ENCODE measurements at places on chromosomes 12 and 14.

DNA sequence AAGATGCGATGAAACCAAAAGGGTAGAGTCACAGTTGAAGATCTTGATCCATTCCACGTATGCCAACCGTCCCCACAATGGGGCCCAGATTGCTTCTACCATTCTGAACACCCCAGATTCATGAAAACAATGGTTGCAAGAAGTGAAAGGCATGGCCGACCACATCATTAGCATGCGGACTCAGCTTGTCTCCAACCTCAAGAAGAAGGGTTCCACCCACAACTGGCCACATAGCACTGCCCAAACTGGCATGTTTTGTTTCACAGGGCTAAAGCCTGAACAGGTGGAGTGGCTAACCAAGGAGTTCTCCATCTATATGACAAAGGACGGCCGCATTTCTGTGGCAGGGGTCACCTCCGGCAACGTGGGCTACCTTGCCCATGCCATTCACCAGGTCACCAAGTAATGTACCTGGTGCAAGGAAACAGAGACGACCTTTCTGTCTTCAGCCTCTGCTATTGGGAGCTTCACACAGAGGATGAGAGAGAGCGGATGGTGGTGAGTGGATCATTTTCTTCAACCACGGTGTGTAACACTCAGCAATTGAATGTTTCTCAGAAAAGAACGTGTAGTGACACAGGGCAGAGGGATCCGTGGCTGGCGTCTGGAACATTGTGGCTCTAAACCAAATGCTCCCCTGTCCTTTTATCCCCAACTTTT is 26.8 kb upstream of the CLEC2D start:
- H3K4me3 ChIP-seq: no peak overlapping the region
- H3K27ac ChIP-seq: no peak overlapping the region
- no peaks in the 10 kb centered on the region for H3K27me3 ChIP-seq
- peaks cover 7% of the 10 kb centered on the region for H3K4me1 ChIP-seq

DNA sequence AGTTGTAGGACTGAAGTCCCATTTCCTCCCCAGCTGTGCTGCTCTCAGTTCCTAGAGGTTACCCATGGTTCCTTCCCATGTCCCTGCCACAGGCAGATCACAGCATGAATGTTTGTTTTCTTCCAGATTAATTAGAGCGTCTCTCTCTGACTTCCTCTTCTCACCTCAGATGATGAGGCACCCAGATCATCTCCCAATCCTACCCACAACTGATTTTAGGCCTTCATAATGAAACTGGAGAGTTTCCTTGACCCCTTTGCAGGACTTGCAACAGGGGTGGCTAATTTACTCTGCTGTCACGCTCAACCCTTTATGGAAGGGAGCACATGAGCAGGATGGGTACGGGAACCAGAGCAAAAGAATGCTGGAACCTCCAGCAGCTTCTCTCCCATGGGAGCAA is 32.1 kb upstream of the TXNRD1 start:
- peaks cover 9% of the 10 kb centered on the region for H3K4me1 ChIP-seq
- no peaks in the 10 kb centered on the region for H3K27me3 ChIP-seq
- H3K4me3 ChIP-seq: no peak overlapping the region
- DNase-seq: no peak
- no peak overlapping the region for H3K27ac ChIP-seq

GRCh38 chr12:92502417-92503028 is 200.3 kb upstream of the PLEKHG7 start:
- H3K36me3 ChIP-seq: no peaks in the 10 kb centered on the region
- H3K27me3 ChIP-seq: no peaks in the 10 kb centered on the region
- peaks cover 34% of the 10 kb centered on the region for H3K4me1 ChIP-seq
- H3K27ac ChIP-seq: peak overlapping the region; percentile 5
- no peak overlapping the region for H3K4me3 ChIP-seq

DNA sequence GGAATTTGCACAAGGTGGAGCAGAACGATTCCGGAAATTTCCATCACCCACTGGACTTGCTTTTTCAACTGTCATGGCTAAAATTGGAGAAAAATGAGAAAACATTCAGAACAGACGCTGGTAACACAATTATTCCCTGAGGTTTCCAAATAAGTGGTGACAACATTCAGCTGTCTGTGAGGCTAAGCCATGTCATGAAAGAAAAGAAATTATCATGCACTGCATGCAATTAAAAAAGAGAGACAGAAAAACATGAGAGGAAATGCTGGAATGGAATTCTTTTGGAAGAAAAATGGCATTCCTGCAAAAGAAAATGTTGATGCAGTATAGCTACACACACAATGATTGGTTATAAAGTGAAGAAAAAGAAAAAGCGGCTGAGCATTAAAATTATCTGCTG is 87.3 kb downstream of the C2CD5 start:
- H3K36me3 ChIP-seq: peaks cover 19% of the 10 kb centered on the region
- no peaks in the 10 kb centered on the region for H3K4me1 ChIP-seq
- DNase-seq: no peak
- H3K4me3 ChIP-seq: no peak overlapping the region

DNA sequence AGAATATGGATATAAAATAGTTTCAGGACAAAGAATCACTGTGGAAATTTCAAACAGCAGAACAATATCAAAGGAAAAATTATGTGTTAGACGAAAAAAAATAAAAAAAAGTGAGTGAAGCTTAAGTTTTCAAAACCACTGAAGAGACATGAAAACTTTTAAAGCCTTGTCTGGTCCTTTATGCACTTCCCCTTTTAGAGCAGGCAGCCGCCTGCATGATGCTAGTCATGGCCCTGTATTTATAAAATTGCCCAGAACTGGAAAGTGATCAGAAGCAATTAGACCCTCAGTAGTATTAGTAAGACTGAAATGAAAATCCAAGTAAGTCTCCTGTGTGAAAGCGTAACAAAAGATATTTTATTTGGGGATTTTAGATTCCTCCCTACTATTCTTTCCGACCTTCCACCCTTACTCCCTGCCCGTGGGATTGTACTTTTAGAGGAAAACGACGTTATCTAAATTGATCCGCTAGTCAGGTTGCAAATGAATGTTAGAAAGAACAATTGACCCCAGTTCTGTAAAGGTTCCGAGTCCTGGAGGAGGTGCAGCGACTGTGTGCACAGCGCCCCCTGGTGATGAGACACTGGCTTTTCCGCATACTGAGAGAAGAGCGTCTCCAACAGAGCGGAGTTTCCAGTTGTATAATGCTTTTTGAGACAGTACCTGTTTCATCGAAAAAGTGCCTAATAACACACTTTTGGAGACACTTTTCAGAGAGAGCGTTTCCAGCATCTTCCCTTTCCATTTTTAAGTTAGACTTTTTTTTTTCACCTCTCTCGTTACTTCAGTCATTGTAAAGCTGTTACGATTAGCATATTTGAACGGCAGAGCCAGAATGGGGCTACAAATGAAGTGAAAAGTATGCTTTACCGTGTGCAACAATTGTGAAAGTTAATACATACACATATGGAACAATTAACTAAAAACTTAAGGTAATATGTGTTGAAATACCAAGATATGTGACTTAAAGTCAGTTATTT is 12.4 kb downstream of the MGST1 start:
- peaks cover 18% of the 10 kb centered on the region for H3K36me3 ChIP-seq
- no peak overlapping the region for H3K4me3 ChIP-seq
- H3K27me3 ChIP-seq: no peaks in the 10 kb centered on the region
- DNase-seq: no peak
- no peaks in the 10 kb centered on the region for H3K4me1 ChIP-seq

- H3K4me3 ChIP-seq: peak overlapping the region; percentile 85
- no peak for DNase-seq
- no peaks in the 10 kb centered on the region for H3K27me3 ChIP-seq
- peak overlapping the region; percentile 92 for H3K27ac ChIP-seq
- H3K36me3 ChIP-seq: no peaks in the 10 kb centered on the region
Measured at GRCh38 chr12:120529641-120530417, 871 bp upstream of the COQ5 start.

- H3K36me3 ChIP-seq: no peaks in the 10 kb centered on the region
- no peak overlapping the region for H3K4me3 ChIP-seq
- no peak for DNase-seq
- no peaks in the 10 kb centered on the region for H3K4me1 ChIP-seq
- no peaks in the 10 kb centered on the region for H3K27me3 ChIP-seq
- H3K27ac ChIP-seq: no peak overlapping the region
Measured at GRCh38 chr12:91695964-91696363, 449.7 kb downstream of the BTG1 start.

DNA sequence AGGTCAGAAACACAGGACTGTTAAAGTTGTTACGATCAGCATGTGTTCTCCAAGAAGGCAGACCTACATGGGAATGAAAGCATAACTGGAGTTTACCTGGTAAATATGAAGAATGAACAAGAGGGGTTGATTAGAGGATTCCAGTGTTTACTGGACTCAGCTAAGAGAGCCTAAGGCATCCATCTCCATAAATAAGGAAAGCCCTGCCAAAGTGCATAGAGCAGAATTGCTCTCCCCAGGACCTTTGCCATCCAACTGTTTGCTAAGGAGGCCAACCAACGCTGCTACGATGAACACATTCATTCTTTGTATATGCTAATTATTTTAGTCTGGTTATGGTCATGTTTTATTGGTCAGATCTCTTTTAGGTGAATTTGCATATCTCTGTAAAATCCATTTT is 17.1 kb upstream of the PAWR start:
- DNase-seq: no peak
- H3K4me1 ChIP-seq: no peaks in the 10 kb centered on the region
- no peaks in the 10 kb centered on the region for H3K36me3 ChIP-seq
- H3K4me3 ChIP-seq: no peak overlapping the region

GRCh38 chr12:93894391-93895088 is 217.4 kb downstream of the CRADD start:
- peak; percentile 79 for DNase-seq
- H3K27ac ChIP-seq: no peak overlapping the region
- H3K4me3 ChIP-seq: no peak overlapping the region
- no peaks in the 10 kb centered on the region for H3K27me3 ChIP-seq
- H3K4me1 ChIP-seq: peaks cover 24% of the 10 kb centered on the region
- no peaks in the 10 kb centered on the region for H3K36me3 ChIP-seq

Data from suprapubic skin (tissue), 4 donors.